Caco-2 (cell line): ENCODE measurements at places on chromosomes 12 and 14. TPM values are rescaled to one million over a fixed set of nuclear protein-coding genes. Genes with fewer than 3 reads are reported as not detected.
A peak's percentile ranks its signal among the peaks of the same experiment; 100 is the strongest.

DNA sequence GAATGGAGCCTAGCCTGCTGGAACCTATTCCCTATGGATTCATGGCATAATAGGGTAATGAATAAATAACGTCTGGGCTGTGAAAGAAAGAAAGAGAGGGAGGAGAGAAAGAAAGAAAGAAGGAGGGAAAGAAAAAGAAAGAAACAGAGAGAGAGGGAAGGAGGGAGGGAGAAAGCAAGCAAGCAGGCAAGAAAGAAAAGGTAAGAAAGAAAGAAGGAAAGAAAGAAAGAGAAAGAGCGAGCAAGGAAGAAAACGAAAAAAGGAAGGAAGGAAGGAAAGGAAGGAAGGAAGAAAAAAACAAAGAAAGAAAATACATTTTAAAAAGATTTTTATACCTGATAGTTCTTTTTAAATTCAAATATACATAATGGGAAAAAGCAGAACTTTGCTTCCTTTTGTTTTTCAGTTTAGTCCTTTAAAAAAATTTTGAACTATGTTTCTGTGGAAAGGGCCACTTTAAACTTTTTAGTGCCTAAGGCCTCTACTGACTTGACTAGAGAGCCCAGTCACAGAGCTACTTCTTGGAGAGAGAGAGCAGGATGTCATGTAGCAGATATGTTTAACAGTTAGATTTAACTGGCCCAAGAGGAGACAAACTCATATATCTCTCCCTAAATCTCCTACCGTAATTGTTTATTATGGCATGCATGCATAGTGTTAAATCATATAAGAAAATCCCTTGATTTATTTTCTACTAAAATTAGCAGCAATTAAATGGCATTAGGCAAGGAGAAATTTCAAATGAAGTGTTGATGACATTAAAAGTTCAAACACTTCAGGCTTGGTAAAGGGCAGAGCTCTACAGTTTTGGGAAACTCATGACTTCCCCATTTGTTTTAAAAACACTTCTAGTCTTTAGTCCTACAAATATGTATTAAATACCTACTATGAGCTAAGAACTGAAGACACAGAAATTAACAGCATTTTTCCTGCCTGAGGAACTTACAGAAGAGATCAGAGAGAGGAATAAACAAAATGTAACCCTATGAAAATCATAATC, 305.5 kb downstream of the BCAT1 start:
- DNase-seq: no peak

DNA sequence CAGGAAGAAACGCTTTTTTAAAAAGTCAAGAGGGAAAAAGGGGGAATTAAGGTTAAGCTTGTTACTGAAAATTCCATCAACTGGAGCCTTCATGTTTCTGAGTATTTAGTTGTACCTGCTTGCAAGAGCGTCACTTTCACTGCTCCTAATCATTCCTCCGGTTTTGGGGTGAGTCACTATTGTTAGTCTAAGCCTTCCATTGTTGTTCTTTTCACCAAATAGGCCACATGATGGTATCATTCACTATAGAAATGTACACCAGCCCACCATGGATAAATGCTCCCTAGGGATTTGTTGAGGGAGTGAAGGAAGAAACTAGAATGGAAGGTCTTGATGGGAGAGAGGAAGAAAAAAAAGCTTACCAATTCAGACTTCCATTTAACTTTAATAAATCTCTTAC, 3.0 kb downstream of the IL22 start:
- no peak for DNase-seq

- DNase-seq: no peak
Observed at GRCh38 chr12:52182898-52183543, 8.8 kb downstream of the KRT80 start.

GRCh38 chr14:102694530-102695166, 82.6 kb upstream of the TRAF3 start:
- peak; percentile 71 for DNase-seq

The CLEC1A gene
- not detected in 2 replicates for total RNA-seq

- DNase-seq: no peak
Observed at GRCh38 chr12:386651-387050, 2.5 kb downstream of the KDM5A start.

DNA sequence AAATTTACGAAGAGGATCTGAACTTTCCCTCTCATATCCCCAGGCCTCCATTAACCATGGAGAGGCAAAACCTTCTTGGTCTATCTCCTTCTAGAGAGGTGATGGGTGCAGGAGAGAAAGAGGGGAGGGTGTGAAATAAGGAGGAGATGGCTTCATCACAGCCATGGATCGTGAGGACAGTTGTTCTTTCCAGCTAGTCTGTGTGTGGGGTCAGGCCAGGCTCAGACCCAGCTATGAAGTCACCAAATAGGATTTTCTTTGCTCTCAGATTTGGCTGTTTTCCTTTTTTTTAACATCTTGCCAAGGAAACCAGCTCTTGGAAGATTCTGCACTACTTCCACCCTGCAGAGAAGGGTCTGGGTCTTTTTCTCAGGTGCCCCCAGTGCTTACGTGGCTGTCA, 64.9 kb upstream of the FAM181A start:
- no peak for DNase-seq

DNA sequence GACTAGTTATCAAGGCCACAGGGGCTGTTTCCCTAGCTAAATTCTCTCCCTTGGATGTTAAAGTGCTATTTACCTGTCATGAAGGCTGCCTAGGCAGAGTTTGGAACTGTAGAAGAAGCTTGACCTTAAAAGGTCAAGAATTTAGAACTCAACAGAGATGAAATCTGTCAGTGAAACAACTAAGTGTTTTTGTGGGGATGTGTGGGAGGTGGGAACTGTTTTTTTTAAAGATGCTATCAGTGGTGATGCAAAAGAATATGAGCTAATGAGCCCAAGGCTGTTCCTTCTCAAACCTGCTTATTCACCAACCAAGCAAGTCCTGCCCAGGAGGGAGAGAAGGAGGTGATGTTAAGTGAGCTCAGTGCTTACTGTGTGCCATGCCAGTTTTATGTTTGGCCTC, 40.8 kb upstream of the POC1B start:
- no peak for DNase-seq

DNA sequence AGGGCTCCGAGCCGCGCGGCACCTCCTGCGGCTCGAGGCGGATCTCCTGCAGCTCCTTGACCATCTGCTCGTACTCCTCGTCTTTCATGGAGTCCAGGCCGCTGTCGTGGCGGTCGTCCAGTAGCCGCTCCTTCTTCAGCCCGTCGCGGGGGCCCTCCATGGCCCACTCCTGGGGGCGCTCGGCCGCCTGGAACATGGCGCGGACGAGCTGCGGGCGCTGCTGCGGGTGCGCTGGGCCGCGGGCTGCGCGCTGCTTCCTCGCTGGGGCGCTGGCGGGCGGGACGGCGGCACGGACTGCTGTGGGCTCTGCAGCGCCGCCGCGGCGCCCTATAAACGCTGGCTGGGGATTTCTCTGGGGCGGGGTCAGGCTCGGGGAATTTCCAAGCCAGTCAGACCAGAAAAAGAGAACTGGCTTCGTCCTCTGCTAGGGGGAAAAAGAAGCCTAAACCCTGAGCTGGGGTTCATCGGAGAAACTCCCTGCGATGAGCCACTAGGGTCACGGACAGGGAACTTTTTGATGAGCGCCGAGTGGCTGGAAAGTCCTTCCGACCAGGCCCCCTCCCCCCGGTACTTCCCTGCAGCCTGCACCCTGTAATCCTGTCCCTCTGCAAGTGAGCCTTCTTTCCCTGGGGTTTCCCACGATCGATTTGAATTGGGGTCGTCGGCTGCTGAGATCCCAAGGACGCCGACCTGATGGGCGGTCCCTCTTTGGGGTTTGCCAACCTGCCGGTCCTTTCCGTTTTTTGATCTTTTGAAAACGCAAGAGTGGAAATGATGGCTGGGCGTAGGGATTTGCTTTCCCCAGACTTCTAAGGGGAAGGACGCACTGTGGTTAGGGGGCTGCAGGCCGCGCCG, at the start of gene NFKBIA:
TSS of gene NFKBIA (minus strand) at position 301 of the 855 bp plus-strand sequence. CDS start at position 196, 105 bp downstream.
- peak; percentile 87 for DNase-seq

DNA sequence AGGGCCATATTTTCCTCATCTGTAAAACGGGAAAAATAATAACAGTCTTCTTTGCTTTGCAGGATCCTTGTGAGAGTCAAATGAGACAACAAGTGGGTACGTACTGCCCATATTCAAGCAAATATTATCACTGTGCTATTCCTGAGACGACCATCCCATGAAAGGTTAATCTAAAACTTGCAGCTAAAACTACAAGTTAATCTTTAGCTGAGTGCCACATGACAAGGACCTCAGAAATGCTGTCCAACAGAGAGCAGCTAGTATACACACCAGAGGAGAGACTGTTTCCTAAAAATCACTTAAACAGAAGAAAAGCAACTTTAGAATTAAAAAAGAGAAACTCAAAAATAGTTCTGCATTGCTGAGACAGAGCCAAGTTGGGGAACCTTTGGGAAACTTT, 162.7 kb upstream of the TMTC2 start:
- no peak for DNase-seq

The PRPF40B gene
- total RNA-seq: 33.3 and 33.4 TPM in 2 replicates

GRCh38 chr12:50990791-50991190, 35.4 kb downstream of the SLC11A2 start:
- no peak for DNase-seq

DNA sequence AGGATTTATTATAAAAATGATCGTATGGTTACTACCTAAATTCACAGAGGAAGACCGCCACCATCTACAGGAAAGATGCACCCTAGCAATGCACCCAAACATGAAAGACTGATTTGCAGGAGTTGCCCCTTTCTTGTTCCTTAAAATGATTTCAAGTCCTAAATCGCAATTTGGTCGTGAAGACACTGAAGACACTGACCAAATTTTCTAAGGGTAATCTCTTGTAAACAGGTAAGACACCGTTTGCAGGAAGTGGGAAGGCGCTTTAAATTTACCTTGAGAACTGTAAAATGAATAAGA, 1.0 kb downstream of the SOS2 start:
- DNase-seq: no peak

DNA sequence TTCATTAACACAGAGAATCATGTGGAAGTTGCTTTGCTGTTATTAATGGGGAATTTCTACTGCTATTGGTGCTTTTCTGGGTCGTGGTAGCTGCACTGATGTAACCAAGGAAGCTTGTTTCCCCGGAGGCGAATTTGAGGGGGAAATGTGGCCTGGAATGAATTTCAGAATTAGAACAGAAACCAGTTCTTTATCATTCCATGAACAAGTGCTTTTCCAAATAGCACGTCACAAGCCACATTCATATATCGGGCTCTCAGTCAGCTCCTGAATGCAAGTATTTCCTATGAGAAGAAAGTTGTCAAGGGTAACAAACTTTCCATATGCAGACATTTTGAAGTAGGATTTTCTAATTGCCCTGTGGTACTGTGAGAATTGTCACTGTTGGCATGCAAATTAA, 1353.2 kb downstream of the AACS start:
- DNase-seq: no peak

DNA sequence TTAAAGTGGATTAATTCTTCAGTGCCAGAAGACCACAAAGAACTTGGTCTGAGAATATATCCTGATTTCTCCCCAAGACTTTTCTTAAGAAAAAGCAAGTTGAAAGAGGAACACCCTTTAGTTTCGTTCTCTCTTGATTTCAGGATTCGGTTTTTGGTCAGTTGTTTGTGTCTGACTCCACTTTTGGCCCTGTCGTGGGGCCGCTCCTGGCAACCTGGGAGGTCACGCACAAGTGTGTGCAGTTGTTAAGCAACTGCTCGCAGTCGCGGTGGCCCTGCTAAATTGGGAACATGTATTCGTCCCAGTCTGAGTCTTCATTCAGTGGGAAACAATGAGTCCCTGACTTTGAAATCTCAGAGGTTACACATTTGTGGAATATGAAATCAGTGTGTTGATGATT, 68.7 kb downstream of the RGS6 start:
- DNase-seq: no peak

GRCh38 chr14:92637228-92637627, 111.2 kb downstream of the LGMN start:
- DNase-seq: no peak

The TEX52 gene
- 0.34 TPM in 1 of 2 replicates, not detected in the other for total RNA-seq

The DLK1 gene
- not detected in 2 replicates for total RNA-seq

GRCh38 chr12:49055978-49056754, 4.4 kb downstream of the KMT2D start:
- DNase-seq: peak; percentile 35

- no peak for DNase-seq
Observed at GRCh38 chr14:72387726-72388125, 455.5 kb downstream of the RGS6 start.

The KLHL33 gene
- not detected in 2 replicates for total RNA-seq

The TAS2R50 gene
- total RNA-seq: 2.0 and 2.2 TPM in 2 replicates

GRCh38 chr12:51005671-51006070, 20.5 kb downstream of the SLC11A2 start:
- peak; percentile 87 for DNase-seq

DNA sequence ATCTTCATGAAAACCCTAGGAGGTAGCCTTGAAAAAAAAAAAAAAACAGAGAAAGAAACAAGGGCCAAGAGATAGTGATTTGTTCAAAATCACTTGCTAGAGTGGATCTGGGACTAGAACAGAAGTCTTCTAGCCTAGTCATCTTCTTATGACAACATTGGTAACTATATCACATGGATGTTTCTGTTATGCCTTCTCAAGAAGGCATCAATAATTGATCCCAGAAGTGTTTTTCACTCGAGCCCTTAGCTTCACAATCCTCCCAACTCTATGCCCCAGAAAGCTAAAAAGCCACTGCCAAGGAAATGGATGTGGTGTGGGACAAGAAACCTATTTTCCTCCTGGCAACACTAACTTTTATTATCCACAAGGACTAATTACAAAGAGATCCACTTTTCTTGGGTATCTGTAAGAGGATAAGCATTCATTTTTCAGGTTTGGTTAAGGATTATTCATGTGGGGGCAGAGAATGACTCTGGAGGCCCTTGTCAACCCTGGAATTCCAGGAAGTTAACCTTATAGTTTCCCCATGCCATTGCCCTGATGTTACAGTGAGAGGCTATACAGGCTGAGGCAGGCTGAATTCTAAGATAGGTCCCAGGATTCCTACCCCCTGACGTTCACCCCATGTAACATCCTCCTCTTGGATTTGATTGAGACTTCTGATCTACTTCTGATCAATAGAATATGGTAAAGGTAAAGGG, 67.7 kb upstream of the CPM start:
- DNase-seq: peak; percentile 32

DNA sequence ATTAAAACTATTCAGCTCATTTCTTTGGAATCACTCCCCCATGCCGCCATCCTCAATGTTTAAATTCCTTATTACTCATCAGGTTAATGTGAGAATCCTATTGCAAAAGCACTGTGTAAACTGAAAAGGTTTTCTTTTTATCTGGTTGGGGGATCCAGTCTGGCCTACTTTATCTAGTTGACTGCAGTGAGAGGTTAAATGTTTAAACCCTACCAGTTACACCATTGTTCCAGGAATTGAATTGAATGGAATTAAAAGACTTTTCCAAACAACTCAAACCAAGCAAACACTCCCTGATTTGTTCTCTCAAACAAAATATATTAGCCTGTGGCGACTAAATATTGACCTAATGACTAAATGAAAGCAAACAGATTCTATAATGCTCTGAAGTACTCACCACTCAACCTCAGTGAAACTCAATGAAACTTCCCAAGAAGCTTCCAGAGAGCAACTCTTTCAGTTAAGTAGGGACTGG, 100.5 kb downstream of the VEZT start:
- DNase-seq: peak; percentile 46

- no peak for DNase-seq
Observed at GRCh38 chr14:22994762-22995275, 12.5 kb upstream of the AJUBA start.

The RNASE3 gene
- total RNA-seq: not detected in 2 replicates

The CD163L1 gene
- total RNA-seq: 0.07 and 0.11 TPM in 2 replicates

GRCh38 chr12:57222286-57223190, 5.9 kb downstream of the NXPH4 start:
- no peak for DNase-seq

The KLRF1 gene
- total RNA-seq: not detected in 2 replicates

GRCh38 chr14:55710506-55711041, 130.6 kb downstream of the KTN1 start:
- no peak for DNase-seq

- DNase-seq: no peak
Observed at GRCh38 chr12:12466157-12466556, 96.5 kb downstream of the DUSP16 start.
